ENCODE measurements at places on chromosomes 6 and 20.

GRCh38 chr20:11451793-11452291 is 465.9 kb upstream of the BTBD3 start:
- no peak for DNase-seq

GRCh38 chr20:664576-664975 is 11.0 kb downstream of the SCRT2 start:
- DNase-seq = no peak

DNA sequence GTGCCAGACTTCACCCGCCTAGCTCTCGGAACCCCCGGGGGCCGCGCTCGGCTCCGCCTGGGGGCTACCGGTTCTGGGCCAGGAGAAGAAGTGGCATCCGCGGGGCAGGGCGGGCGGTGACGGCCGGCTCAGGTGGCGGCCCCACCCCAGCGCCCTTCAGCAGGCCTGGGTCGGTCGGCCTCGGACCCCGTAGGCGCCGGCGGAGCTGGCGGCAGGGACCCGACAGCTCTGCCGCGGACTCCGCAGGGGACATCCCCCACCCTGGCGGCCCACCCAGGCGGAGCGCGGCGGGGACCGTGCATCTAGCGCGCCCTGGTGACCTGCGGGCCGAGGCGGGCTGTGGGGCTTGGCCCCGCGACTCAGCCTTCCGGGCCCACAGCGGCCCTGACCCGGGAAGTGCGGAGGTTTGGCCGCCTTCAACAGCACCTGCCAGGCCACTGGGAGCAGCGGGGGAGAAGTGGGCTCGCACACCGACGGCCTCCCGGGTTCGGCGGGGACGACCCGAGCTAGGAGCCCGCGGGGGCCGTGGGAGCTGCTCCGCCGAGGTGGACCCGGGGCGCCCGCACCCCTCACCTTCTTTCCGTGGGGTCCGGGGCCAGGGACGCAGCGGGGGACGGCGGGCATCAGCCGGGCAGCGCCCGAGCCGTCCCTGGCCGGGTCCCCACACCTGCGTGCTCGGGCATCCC is 87.1 kb downstream of the TMEM242 start:
- DNase-seq = no peak

DNA sequence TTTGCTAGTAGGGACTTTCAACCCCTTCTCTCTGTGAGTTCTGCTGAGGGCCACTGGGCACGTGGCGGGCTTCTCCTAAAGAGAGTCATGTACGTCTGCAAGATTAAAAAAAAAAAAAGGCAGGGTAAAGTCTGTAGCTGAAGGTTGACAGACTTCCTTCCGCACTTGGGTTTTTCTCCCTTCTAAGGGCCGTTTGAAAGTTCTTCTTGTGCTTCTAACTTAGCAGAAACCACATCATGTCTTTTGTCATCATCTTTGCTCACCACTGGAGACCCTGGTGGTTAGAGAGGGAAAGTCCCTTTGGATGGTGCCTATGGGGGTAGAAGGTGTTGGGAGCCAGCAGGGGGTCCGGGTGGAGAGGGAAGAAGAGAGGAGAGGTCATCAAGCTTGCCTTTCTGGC is 31.4 kb downstream of the PRDM1 start:
- DNase-seq = no peak

- peak; percentile 22 for DNase-seq
These were observed at the start of gene COL12A1 for GRCh38 chr6:75205776-75206575. COL12A1 (minus strand) TSS chr6:75206053; CDS start chr6:75202792, 3,261 bp downstream.

- DNase-seq = no peak
These were observed 30.7 kb downstream of the PTPN1 start for GRCh38 chr20:50540620-50541605.

- no peak for DNase-seq
These were observed 8.9 kb upstream of the OGFRL1 start for GRCh38 chr6:71279740-71280139.

- DNase-seq = peak; percentile 62
These were observed 15.1 kb downstream of the ACSS1 start for GRCh38 chr20:25042531-25043498.

DNA sequence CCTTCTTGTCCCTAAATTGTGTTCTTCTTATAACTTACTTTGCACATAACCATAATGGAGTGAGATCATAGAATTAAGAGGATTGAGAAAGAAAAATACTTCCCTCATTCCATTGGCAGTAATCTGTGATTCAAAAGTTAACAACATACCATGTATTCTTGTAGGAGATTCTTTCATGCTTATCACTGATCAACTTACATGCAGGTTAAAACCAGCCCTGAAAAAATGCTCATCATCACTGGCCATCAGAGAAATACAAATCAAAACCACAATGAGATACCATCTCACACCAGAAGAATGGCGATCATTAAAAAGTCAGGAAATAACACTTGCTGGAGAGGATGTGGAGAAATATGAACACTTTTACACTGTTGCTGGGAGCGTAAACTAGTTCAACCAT is 36.5 kb upstream of the GFRAL start:
- DNase-seq = no peak

DNA sequence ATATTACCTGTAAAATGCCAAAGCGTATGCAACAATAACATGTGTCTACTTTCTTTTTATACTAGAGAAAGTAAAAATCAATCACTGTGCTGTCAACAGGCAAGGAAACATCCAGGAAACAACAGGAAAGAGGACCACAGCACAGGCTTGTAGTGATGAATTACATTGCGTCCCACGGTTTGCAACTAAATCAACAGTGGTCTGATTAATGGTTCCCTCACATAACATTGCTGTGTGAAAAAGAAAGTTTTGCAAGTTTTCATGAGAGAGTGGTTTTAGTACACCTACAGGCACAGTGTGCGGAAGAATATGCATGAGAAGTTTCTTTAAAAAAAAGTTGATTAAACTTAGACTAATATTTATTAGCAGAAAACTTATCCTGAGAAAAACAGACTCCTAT is 329.5 kb upstream of the HSF2 start:
- DNase-seq = no peak

DNA sequence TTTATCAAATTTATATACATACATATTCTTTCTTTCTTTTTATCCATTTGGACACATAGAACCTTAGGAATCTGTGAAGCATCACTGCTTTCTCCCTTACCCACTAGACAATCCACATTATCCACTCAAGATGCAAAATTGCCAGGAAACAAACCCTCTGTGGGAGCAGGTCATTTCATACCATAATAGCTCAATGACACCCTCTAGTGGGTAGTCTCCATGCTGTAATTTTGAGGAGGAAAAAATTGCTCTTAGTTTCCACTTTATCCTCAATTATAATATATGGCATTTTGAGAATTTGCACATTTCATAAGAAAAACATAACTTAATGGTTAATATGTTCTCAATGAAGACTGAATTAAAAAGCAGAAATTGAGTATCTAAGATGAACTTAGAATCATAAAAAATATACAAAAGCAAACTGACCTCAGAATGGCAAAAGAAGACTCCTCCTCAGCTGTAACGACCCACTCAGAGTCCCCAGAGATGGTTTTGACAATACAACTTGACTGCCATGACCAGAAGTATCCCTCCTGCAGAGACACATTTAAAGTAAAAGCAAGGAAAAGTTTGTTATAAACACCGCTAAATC is 164.1 kb downstream of the FRK start:
- no peak for DNase-seq

Data from esophagus squamous epithelium (tissue), 5 donors.